NCI-H1048 (cell line): ENCODE measurements at places on chromosomes 11 and 22.

GRCh38 chr11:85475660-85476517 is 151.3 kb downstream of the DLG2 start:
- no peak for DNase-seq

DNA sequence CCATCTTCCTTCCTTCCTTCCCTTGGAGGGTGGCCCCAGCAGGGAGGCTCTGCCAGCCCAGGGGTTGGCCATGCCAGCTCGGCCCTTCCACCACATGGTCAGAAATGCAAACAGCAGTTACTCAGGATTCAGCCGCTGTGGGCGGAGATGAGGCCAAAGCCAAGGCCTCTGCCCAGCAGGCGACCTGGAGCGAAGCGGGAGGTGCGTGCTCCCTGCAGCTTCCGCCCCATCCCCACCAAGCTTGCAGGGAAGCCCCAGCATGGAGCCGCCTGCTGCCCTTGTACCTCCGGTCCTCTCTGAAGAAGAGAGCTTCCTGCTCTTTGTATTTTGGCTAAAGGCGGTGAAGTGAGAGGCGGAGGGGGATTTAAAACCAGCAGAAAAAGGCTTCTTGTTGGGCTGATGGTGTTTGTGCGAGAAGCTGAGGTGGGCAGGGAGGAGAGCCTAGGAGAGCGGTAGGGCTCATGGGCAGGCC is 50.4 kb downstream of the ANO1 start:
- no peak for DNase-seq

- DNase-seq = no peak
Measured at GRCh38 chr11:14809466-14809865, 82.6 kb downstream of the CYP2R1 start.

DNA sequence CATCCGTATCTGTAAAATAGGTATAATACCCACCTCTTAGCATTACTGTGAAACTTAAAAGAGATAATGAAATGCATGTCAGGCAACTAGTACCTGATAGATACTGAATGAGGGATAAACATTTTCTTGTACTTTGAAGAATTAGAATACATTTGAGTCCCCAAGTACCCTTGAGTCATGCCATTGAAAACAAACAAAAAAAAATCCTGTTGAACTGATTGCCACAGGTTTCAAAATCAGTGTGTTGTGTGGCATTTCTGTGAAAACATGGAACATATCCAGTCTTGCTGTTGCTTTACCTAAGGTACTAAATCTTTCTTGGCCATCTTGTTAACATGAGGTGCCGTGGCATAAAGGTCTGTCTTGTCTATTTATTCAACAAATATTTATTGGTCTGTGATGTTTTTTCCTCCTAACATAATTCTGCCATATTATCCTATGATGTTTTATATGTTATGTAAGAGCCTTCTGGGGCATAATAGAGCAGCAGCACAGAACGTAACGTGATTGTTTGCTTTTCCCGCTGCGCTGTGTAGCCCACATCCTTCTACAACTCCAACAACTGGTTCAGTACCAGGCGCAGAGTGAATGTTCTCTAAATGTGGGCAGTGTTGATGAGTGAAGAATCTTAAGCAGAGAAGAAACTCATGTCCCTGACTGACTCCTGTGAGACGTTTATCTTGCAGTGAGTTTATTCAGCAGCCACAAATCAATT is 79.3 kb upstream of the RAB1B start:
- no peak for DNase-seq

- no peak for DNase-seq
Measured at GRCh38 chr11:73520353-73521061, 77.4 kb downstream of the FAM168A start.

GRCh38 chr11:126387857-126388256 is 32.4 kb downstream of the ST3GAL4 start:
- no peak for DNase-seq

- no peak for DNase-seq
Measured at GRCh38 chr11:34599406-34599945, 21.4 kb upstream of the EHF start.

DNA sequence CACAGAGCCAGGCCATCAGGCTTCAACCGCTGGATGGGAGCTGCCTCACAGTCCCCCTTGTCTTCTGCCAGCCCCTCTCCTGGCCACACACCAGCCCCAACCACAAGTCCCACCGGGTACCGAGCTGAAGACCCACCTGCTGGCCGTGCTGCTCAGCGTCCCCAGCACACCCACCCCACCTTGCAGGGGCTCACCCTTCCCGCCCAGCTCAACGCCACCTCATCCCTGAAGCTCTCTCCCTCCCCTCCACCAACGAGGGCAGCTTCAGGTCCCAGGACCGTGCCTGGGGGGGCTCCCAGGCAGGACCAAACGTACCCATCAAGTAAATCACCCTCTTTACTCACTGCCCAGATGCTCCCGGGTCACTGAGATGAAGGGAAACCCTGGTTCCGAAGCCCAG is 141.0 kb downstream of the CRYBB2 start:
- no peak for DNase-seq
